GM13977 (cell line): ENCODE measurements at places on chromosomes 6 and 20.

DNA sequence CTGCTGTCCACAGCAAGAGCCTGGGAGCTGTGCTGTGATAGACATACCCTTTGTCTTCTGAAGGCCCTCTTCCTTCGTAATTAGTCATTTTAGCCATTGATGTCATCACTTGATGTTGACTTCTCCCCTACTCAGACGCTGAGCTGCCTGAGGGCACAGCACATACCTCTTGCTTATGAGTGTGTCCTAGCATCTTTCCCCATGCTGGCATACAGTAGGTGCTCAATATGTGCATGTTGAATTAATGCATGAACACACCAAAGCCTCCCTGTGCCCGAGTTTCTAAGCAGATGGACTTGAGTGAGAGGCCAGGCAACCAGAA is 35.8 kb upstream of the FAM83D start:
- peak; percentile 39 for DNase-seq

GRCh38 chr6:68778356-68779020 is 143.4 kb downstream of the ADGRB3 start:
- no peak for DNase-seq

GRCh38 chr6:6319952-6320811 is at the start of gene F13A1:
Gene F13A1 (minus strand): TSS chr6:6320662. CDS start chr6:6318664, 1,998 bp downstream.
- DNase-seq = no peak

- no peak for DNase-seq
These were observed at the start of gene ROS1 for GRCh38 chr6:117425431-117426153. Gene ROS1 (minus strand): TSS chr6:117425942. CDS start chr6:117425656, 286 bp downstream.

GRCh38 chr20:58403272-58403671 is 14.2 kb downstream of the VAPB start:
- no peak for DNase-seq

- no peak for DNase-seq
These were observed 136.3 kb downstream of the PHACTR3 start for GRCh38 chr20:59740621-59741020.

DNA sequence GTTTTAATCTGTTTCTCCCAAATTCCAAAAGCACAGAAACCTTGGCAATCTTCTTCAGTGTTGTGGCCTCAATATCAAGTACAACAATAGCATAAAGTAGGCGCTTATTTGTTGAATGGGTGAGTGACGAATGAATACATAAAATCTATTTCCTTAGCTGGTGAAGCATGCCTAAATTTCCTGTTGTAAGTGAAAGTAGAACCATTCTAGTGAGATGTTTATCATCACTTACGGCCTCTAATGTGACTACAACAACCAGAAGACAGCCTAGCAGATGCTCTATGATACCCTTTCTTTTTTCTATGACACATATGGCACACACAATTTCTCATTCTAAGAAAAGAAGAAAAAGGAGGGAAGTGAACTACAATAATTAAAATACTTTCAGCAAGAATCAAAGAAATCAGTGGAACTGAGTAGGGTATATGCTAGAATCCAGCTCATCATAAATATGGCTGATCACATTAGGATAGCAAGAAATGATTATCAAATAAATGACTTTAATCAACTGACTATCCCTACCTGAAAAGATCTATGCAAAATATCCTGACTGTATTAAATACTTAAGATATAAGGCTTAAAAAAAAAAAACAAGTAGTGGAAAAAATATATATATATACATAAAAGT is 67.4 kb downstream of the BTBD9 start:
- DNase-seq = peak; percentile 12

GRCh38 chr6:27795697-27796494 is 116.3 kb downstream of the OR2B2 start:
- peak; percentile 62 for DNase-seq

GRCh38 chr6:170146640-170147039 is 144.2 kb downstream of the DLL1 start:
- no peak for DNase-seq

DNA sequence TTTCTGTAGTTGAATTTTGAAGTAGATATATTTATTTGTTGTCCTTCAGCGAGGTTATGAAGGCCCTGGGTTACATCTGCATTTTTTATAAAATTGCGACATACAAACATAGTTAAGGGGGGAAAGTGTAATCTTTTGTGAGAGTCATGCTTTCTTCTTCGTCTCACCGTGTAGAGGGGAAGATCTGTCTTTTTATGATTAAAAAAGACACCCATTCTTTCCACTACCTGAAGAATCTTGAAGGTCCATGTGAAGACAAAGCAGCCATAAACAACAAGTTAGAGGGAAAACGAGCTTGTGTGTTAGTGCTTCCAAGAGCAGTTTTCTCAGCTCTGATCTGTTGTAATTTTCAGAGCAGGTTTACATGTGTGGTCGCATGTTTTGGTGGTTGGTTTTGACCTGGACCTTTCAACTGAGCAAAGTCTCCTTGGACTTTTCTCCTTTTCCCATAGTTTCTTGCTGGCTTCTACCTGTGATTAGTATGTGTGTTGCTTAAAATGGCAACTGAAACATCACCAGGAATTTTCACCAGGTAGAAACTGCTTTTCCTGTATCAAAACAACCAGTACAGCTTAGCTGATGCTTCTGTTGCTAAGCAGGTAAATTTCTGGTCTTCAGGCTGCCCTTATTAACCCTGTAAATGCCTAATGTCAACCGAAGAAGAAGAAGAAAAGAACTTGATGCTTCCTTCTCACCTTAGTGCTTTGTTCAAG is 37.3 kb downstream of the RREB1 start:
- no peak for DNase-seq

DNA sequence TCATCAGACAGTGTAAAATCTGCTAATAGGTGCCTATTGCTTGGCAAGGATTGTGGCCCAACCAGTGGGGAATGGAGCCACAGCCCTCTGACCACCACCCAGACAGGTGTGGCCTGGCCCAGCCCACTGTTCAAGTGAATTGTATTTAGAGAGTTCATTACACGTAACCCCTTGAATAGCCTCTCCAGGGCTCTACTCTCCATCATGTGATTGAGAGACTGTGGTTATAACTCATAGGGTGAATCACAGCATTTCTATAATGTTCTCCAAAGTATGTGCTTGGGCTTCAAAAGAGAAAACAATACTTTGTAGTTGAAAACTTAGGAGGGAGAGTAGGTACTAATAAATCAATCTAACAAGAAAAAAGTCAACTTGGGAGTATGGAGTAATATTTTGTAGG is 38.4 kb downstream of the ALDH8A1 start:
- DNase-seq = no peak

DNA sequence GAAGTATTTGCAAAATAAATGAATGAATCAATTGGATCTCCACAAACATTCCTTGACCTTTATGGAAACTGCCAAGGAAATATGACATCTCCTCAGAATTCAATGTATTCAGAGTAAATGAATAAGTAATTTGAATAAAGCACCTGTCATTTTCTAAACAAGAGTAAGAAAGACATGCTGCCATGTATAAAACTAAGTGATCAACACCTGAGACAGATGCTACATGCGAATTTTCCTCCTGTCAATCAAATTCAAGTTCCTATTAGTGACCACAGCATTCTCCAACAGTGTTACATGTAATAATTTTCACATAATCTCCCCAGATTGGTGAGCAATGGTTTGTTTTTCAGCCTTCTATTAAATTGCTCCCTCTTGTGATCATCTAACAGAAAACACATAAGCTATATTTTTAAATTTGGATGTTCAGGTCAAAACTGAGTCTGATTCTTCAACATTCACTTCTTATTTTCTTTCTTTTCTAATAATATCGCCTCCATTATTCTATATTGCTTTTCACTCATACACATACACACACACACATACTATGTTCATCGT is 163.2 kb upstream of the RNF217 start:
- DNase-seq = no peak

GRCh38 chr20:58454460-58454859 is 60.7 kb downstream of the APCDD1L start:
- DNase-seq = no peak

- DNase-seq = peak; percentile 37
These were observed 23.4 kb upstream of the HLA-DQB1 start for GRCh38 chr6:32689531-32690501.

GRCh38 chr20:24169256-24169655 is 180.7 kb upstream of the GGTLC1 start:
- DNase-seq = no peak
